NCI-H2107 (cell line): ENCODE measurements at places on chromosomes 12 and 14.

DNA sequence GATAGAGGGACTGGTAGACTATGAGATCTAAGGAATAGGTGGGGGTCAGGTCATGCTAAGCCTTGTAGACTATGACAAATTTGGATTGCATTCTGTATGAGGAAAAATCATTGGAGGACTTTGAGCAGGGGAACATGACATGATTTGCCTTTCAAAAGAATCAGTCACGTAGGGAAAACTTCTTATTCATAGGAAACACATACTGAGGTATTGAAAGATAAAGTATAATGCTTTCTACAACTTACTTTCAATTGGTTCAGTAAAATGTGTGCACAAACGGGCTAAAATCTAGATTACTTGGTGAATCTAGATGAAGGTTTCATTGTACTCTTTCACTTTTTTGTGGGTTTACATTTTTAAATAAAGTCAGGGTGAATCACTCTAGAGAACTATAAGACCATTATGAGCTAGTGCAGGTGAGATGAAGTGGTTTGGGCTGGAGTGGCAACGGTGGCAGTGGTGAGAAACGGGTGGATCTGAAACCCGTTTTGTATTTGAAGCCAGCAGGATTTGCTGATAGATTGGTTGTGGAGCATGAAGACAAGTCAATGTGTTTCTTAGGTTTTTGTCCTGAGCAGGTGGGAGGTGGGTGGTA lies 6.7 kb downstream of the BBS10 start:
- no peak for DNase-seq

DNA sequence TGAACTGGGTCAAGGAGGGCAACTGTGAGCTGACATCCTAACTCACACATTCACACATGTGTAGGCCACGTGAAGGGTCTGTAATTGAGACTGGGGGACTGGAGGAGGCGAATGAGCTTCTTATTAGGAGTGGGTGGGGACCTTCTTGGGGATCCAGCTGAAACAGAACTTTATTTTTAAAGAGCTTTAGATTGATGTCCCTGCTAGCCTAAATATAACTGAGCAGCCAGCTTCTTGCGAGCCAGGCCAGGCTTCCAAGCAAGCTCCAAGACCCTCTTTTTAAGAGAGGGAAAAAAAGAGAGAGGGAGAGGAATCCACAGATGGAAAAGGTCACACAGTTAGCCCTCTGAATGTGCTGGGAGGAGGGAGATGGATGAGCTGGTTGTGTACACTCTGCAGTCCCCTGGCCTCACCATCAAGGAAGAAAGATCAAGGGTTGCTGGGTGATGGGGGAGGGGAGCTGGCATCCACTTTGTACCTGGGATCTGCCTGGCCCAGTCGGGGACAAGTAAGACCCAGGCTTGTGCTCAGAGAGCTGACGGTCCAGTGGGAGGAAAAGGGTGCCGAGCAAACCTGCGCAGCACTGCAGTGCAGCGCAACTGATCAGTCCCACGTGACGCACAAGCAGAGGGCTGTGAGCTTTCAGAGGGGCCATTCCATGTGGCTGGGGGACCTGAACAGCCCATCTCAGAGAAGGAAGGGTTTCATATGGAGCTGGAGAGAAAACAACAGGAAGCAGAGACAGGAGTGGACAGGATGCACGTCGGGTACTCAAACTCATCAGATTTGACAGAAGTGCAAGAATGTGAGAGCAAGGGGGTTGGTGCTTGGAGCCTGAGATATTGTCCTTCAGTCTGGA lies 154.5 kb downstream of the ZFP36L1 start:
- no peak for DNase-seq

GRCh38 chr12:78887444-78887843 lies 22.9 kb downstream of the SYT1 start:
- DNase-seq = no peak

GRCh38 chr12:51471111-51471864 lies 46.7 kb downstream of the SLC4A8 start:
- no peak for DNase-seq

DNA sequence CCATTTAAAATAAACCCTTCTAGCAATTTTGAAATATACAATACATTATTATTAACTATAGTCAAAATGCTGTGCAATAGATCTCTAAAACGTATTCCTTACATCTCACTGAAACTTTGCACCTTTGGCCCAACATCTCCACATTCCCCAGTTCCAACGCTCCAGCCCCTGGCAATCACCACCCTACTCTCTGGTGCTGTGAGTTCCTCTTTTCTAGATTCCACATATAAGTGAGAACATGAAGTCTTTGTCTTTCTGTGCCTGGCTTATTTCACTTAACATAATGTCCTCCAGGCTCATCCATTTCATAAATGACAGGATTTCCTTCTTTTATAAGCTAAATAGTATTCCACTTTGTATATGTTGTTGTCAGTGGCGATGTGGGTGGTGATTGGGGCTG lies 194.7 kb upstream of the RTL1 start:
- no peak for DNase-seq

- DNase-seq = no peak
Measured at GRCh38 chr14:58873228-58873953, 235.6 kb downstream of the DACT1 start.

DNA sequence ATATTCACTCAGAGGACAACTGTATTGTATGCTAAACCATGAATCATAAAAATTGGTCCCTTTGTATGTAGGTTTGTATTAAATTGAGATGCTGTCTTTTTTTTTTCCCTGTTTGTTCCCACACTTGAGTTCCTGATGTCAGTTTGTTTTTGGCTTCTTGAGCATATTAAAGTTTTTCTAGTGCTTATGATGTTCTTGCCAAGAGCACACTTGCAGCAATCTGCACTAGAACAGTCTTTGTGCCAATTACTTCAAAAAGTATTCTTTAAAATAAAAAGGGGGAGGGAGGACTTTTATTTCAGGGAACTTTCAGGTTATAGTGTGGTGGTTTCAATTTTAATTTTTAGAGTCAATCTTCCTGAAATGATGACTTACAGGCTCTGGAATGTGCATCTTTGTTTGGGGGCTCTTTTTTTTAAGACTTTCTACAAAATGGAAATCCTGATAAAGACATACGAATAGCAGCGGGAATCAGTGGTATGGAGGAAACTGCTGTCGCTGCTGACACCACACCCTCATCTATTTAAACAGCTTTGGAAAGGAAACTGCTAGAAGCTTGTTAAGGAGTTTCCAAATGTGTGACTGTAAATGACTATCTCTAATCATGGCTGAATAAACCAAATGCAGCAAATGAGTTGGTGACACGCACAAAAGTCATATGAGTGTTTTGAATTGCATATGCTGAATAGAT lies 188.6 kb downstream of the EGLN3 start:
- no peak for DNase-seq

DNA sequence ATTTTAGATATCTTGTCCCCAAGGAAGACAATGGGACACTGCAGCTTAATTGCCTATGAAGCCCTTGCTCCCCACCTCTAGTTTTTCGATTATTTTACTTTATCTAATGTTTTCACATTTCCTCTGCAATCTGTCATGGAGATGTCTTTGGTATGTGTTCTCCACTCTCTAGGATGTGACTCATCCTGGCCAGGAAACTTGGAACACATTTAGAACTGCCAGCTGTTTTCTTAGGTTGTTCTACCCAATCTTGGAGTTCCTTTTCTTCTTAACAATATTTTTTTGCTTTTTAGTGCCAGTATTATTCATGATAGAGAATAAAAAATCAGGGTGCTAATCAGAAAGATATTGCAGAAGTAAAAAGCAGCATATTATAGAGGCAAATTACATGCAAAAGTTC lies 101.7 kb upstream of the CLEC14A start:
- DNase-seq = no peak

- DNase-seq = no peak
Measured at GRCh38 chr12:132492522-132492921, 2.6 kb downstream of the FBRSL1 start.

- no peak for DNase-seq
Measured at GRCh38 chr14:95380350-95381042, 60.8 kb upstream of the CLMN start.
